H7 (cell line): ENCODE measurements at places on chromosomes 12 and 14. TPM values are rescaled to one million over a fixed set of nuclear protein-coding genes. Genes with fewer than 3 reads are reported as not detected.

DBX2 gene
- total RNA-seq, result not detected in 2 replicates

RABGGTA gene
- 22.8 and 25.9 TPM in 2 replicates for total RNA-seq

ANG gene
- 19.4 and 23.5 TPM in 2 replicates for total RNA-seq

KRT83 gene
- total RNA-seq, result 0.10 TPM in 1 of 2 replicates, not detected in the other

PLEK2 gene
- not detected in 2 replicates for total RNA-seq

RERG gene
- not detected in 2 replicates for total RNA-seq

GRCh38 chr12:11801643-11802042 is 152.2 kb downstream of the ETV6 start:
- DNase-seq, result no peak

- peak; percentile 95 for DNase-seq
Observed at GRCh38 chr12:153080-153746, 60.7 kb downstream of the SLC6A12 start.
